ENCODE measurements at places on chromosomes 11 and 22.

- DNase-seq, result no peak
These were observed 5.1 kb downstream of the GRAMD4 start for GRCh38 chr22:46625113-46625842.

DNA sequence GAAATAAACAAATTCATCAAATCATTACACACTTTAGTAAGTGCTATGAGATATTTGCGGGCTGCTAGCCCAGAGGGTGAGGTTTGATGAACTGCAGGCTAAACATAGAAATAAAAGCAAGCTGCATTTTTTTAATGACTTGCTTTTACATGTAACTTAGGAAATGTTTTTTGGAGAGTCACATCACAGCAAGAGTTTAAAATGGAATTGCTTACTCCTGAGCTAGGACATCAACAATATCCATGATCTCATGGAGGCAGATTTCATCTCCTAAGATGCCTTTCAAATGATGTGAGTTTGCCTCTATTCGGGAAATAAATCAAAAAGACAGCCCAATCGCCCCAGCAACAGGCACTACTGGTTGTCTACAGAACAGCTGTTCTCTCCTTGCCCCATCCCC, 73.4 kb upstream of the CD44 start:
- no peak for DNase-seq

DNA sequence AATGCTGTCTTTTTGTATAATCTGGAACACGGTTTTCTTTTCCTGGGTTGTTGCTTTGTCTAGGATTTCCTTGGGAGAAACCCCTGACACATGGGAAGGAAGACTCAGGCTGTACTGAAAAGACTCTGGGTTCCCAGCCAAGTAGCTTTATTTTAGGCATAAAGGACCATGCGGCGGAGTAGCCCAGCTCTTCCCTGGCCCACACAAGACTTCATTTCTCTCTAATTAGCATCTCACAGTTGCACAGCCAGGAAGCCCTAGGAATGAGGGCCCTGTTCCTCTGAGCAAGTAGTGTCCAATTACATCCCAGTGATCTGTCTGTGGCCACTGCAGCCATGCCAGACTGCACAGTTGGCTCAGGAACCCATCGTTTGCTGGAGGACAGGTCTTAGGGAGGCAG, 319.5 kb downstream of the TENM4 start:
- peak; percentile 74 for DNase-seq

- no peak for DNase-seq
These were observed 299.7 kb upstream of the ANO3 start for GRCh38 chr11:26032241-26032640.

DNA sequence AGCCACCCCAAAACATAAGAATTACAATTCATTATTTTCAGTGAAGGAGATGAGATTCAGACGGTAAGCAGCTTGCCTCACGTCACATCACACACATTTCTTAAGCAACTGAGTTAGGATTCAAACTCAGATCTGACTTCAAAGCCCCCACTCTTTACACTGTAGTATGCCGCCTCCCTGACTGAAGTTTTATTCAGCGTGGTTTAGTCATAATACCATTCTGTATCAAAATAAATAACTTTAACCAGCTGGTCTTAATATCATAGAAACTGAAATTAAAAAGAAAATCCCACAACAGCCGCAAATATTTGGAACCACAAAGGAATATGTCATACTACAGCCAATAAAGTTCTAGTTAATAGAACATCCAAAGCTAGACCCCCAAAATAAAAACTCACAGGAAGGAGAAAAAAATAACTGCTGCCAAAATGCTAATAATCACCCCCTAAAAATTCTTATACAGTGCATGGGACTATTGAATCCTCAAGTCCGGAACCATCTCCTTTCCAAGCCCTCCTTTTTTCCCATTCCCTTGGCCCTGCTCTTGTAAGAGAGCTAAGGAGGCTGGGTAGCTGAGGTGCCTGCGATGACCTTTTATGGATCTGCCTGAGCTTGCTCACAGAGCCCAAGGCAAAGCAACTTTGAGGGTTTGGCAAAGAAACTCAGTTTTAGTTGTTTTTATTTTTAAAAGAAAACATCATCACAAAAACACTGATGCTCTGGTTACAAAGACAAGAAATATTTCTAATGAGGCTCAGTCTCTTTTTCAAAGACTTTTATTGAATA, 334.5 kb downstream of the TTC28 start:
- peak; percentile 20 for DNase-seq

GRCh38 chr11:108592591-108593213, 866 bp downstream of the EXPH5 start:
- no peak for DNase-seq

GRCh38 chr11:103035791-103036434, 56.0 kb downstream of the DCUN1D5 start:
- peak; percentile 58 for DNase-seq

DNA sequence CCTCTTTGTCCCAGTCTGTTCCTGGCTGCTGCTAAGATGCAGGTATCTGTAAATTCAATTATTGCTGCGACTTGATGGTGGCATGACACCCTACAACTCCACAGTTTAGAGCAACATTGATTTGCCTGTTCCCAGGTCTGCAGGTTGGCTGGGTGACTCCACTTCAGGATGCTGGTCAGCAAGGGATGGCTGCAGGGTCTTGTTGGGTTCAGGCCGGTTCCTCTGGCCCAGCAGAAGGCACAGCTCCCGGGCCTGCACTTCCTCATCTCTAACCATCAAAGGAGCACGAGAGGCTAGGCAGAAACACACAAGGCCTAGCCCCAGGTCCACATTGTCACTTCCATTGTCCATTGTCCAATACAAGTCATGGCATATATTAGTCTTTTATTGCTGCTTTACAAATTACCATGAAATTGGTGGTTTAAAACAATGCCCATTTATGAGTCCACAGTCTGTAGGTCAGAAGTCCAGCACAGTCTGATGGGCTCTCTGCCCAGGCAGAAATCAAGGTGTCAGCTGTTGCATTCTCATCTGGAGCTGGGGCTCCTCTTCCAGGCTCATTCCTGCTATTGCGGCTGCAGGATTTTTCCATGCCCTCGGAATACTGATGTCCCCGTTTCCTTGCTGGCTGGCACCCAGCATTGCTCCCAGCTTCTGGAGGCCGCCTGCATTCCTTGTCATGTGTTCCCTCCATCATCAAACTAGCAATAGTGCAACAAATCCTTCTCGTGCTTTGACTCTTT, 96.6 kb upstream of the LMO1 start:
- no peak for DNase-seq

GRCh38 chr11:2237457-2238238, 32.7 kb downstream of the ASCL2 start:
- DNase-seq, result no peak

DNA sequence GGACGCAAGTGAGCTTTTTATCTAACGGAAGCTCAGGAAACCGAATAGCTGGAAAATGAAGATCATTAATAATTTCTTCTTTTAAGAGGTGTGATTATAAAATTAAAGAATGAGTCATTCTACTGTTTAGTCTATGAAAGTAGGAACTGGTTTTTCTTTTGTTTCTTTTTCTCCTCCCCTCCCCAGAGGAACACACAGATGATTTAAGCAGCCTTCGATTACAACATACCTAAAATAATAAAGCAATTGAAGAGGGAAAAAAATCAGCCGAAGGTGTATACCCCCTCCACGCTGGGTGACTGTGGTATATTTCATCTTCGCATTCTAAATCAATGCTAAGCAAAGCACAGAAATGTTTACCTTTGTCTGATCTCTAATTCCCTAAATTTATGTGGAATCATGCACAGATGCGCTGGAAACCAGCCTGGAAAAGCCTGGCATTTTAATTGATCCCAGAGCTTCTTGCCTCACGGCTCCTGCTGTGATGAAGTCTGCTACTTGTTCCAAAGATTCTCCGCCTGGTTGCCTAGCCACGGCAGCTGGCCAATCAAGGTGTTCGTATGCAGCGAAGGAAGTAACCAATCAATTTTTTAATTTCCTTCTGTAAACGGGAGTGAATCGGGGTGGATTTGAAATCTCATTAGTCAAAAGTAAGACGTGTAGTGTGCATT, 133.9 kb downstream of the FANCF start:
- DNase-seq, result peak; percentile 98

- no peak for DNase-seq
These were observed 114.4 kb upstream of the BLID start for GRCh38 chr11:122230385-122230755.

- DNase-seq, result no peak
These were observed 19.8 kb downstream of the PRMT3 start for GRCh38 chr11:20407344-20407743.

- no peak for DNase-seq
These were observed 1.6 kb downstream of the TMEM132A start for GRCh38 chr11:60925868-60926267.

DNA sequence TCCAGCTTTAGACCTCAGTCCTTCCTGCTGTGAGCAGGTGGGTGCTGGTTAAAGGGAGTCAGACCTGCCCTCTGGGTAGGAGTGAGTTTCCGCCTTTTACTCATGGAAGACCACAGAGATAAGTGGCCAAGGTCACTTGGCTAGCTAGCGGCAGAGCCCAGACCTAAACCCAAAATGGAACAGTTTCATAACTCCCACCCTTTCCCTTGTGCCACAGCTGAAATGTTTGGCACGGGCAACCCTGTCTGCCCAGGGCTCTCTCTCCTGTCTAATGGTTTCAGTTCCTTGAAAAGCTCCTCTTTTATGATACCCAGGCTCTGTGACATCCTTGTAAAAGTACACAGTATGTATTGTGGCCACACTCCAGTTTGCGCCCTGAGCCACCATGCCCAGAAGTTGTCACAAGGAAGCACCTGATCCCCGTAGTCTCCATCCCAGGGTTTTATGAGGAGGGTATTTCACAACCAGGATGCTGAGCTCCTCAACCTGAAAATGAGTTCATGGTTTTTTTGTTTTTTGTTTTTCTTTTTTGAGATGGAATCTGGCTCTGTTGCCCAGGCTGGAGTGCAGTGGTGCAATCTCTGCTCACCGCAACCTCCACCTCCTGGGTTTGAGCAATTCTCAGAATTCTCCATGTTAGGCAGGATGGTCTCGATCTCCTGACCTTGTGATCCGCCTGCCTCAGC, 5.1 kb downstream of the MB start:
- no peak for DNase-seq

DNA sequence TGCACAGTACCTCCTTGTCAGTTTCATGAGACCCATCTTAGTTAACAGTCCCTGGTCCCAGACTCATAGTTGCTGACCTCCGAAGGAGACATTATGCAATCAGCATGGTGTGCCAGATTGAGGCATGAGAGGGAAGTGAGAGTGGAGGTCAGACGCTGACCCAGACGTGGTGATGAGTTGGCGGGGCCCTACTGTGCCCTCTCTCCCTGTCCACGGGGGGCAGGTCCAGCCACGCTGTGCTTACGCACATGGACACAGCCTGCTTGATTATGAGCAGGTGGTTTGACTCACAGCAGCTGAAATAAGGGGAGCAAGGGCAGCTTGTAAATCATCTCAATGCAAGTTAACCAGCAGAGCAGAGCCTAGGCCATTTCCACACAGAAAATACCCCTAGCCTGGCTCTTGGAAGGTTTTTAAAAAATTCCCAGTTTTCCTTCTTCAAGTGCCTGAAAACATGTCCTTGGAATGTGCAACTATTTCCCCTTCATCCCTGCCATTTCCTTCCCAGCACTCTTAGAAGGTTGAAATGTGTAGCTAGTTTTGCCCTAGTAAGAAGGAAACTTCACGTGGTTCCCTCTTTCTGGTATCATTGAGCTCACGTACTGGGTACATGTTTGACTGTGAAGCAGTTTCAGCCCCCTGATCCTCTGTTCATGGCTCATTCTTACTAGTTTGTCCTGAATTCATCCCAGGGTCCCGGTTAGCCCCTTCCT, 122.6 kb upstream of the SORL1-AS1 start:
- no peak for DNase-seq

DNA sequence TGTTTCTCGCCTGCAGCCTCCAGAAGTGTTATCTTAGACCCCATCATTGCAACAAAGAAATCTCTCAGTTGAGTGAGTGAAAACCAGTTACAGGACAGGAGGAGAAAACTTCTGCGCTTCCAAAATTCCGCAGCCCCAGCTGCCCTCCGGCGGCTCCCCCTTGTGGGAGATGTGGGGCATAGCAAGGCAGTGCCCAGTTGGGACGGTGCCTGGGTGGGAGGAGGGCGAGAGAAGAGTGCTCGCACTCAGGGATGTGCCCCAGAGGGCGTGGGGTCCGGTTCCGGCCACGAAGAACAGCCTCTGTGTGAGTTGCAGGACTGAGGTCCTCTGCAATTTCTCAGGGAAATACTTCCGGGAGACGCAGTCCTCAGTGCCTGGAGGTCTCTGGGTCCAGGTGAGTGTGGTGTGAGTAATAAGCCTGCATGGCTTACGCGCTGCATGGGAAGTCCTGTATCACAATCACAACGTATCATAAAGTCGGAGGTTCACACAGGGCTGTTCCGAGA, 87.0 kb upstream of the BLID start:
- peak; percentile 42 for DNase-seq

DNA sequence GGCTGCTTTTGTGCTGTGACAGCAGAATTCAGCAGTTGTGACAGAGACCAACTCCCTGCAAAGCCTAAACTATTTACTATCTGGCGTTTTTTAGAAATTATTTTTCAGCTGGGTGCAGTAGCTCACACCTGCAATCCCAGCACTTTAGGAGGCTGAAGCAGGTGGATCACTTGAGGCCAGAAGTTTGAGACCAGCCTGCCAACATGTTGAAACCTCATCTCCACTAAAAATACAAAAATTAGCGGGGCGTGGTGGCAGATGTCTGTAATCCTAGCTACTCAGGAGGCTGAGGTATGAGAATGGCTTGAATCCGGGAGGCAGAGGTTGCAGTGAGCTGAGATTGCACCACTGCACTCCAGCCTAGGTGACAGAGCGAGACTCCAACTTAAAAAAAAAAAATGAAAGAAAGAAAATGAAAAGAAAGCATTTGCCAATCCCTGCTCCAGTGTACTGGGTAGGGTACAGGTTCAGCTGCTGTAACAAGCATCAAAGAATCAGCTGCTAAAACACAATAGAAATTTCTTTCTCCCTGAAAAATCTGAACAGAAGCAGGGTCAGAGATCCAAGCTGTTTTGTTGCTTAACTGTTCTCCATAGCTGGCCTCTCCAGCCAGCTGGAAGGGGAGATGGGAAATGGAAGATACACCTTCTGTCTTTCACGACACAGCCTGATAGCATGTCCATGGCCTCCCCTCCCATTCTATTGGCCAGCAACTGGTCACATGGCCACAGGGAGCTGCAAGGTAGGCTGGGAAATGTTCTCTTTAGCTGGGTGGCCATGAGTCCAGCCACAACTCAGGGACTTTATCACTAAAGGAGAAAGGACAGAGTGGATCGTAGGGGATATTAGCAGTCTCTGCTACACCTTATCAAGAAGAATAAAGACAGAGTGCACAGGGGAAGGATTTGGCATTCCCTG, 8.5 kb upstream of the NCF4 start:
- no peak for DNase-seq

GRCh38 chr22:27422442-27422841, 379.1 kb downstream of the MN1 start:
- no peak for DNase-seq

GRCh38 chr11:117273550-117274289, 17.4 kb upstream of the BACE1-AS start:
- DNase-seq, result no peak

GRCh38 chr22:46977656-46978343, 215.3 kb downstream of the TBC1D22A start:
- DNase-seq, result no peak

DNA sequence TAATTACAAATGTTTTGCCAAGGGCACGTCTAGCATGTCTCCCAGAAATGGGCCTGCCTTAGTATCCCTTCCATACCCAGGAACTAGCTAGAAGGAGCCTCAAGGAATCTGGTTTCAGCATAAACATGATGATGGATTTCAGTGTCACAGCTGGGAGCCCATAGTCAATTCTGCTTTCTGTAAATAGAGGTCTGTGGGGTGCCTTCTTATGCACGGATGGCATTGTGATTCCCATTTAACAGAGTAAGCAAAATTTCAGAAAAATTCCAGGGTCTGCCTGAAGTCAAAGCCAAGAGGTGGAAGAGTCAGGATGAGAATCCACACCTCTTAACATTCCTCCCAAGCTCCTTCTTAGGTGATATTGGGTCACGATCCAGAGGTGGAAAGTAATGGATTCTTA, 12.1 kb downstream of the DUSP18 start:
- DNase-seq, result no peak

Measured in NCI-H446 (cell line).